ENCODE measurements at places on chromosomes 5 and 9. TPM values are rescaled to one million over a fixed set of nuclear protein-coding genes. Genes with fewer than 3 reads are reported as not detected.

The PDZD2 gene
- total RNA-seq = not detected

- DNase-seq = no peak
Measured at GRCh38 chr5:169637085-169637548, at the start of gene DOCK2. Gene DOCK2, plus strand, starts transcription at chr5:169637275. Its CDS starts 52 bp downstream, at chr5:169637327.

- no peak for DNase-seq
Measured at GRCh38 chr9:127953768-127954505, 16.3 kb upstream of the DPM2 start.

DNA sequence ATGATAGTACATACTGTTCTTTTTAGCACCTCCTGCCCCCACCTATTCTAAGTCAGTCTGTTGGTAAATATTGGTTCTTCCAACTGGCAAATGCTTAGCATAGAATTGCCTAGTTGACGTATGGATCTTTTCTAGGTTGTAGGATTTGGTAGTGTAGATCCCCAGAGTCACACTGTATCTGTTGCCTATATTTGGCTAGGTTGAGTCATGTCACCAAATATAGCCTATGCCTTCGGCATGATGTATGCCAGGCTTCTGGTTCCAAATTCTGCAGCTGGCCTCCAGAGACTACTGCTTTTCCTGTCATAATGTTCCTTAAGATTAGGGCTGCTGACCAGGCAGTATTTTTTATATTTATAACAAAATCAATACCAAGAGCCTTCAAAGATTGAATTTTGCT, 38.2 kb downstream of the CPEB4 start:
- peak; percentile 61 for DNase-seq

The SPATA31E1 gene
- not detected for total RNA-seq
